Forelimb muscle (tissue), 1 donor: ENCODE measurements at places on chromosomes 6 and 20.

DNA sequence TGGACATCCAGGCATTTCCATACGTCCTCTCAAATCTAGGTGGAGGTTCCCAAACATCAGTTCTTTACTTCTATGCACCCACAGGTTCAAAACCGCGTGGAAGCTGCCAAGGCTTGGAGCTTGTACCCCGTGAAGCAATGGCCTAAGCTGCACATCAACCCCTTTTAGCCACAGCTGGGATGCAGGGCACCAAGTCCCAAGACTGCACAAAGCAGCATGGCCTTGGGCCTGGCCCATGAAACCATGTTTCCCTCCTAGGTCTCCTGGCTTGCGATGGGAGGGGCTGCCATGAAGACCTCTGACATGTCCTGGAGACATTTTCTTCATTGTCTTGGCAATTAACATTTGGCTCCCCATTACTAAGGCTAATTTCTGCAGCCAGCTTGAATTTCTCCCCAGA lies 88.9 kb upstream of the CBLN4 start:
- no peak for DNase-seq

- DNase-seq = no peak
These were observed 1.6 kb downstream of the OLIG3 start for GRCh38 chr6:137492289-137493217.

GRCh38 chr20:41783423-41784208 lies 165.4 kb upstream of the CHD6 start:
- no peak for DNase-seq

DNA sequence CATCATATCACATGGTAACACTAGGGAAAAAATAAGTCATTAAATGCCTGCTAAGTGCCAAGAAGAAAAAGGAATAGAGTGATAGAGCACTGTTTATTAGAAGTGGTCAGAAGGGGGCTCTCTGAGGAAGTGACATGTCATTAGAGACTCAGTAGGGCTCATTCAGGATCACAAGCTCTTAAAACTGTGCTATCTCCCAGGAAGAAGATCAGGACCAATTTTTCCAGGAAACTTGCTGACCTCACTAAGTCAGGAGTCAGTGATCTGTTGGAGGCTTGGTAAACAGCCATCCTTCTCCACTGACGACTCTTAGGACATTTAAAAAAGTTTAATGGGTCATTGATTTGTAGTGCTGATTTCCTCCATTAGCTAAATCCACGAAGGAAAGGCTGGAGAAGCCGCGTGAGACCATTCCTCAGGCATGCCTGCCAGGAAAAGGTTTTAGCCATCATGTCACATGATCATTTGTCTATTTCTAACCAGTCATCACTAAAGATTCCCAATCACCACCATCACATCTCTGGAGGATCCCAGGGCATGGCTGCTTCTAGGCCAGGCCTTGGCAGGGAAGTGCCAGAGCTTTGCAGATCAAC lies 5.9 kb upstream of the PTPN1 start:
- no peak for DNase-seq

- no peak for DNase-seq
These were observed 73.3 kb downstream of the SLC22A23 start for GRCh38 chr6:3383525-3383924.
